ENCODE measurements at places on chromosomes 7 and 10. TPM values are rescaled to one million over a fixed set of nuclear protein-coding genes. Genes with fewer than 3 reads are reported as not detected.

GRCh38 chr10:5589011-5589660 lies 64.4 kb downstream of the CALML3 start:
- DNase-seq: no peak

- no peak for DNase-seq
These were observed 44.6 kb downstream of the SLC16A12 start for GRCh38 chr10:89490596-89491335.

- DNase-seq: no peak
These were observed 27.3 kb downstream of the PDE1C start for GRCh38 chr7:32042900-32043299.

GRCh38 chr10:21976280-21976679 lies 27.2 kb downstream of the DNAJC1 start:
- no peak for DNase-seq

DNA sequence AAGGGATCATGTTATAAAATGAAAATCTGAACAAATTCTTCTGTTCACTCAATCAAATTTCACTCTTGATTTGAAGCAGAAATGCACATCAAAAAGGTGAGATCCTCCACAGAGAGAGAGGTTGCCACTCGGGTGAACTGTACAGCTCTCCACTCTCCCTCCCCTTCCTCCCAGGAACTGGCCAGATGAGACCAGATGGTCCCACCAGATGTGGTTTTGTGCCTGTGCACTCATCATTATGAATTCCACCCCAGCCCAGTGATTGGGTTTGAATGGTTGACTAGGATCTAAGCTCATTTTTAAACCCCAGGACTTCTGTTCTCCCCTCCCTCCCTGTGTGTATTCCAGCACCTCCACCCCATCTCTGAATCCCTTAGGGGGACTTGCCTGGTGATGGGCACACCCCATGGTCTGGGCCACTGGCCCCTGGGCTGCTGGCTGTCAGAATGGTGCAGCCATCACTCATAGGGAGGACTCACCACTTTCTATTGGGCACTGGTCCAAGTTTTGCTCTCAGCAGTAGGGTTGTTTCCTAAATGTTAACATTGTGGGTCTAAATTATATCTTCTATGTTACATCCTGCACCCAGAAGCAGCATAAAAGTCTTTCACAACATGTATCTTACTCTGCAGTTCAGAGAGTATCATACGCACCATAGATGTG lies 393.1 kb downstream of the TNS3 start:
- no peak for DNase-seq

DNA sequence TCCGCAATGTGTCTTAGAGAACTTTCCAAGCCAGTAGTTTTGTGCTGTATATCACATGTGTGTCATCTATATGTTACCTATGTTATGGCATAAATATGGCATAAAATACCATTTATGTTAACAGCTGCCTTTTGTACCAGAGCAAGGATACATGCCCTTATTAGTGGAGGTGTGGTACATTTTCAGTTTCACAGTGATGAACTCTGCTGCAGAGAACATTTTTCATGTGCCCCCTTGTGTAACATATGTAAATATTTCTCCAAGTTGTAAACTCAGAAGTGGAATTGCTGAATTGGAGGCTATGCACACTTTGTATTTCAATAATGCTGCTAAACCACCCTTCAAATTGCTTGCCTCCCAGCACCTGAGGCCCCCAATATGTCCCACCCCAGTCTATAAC lies 31.9 kb upstream of the CRHR2 start:
- DNase-seq: no peak

DNA sequence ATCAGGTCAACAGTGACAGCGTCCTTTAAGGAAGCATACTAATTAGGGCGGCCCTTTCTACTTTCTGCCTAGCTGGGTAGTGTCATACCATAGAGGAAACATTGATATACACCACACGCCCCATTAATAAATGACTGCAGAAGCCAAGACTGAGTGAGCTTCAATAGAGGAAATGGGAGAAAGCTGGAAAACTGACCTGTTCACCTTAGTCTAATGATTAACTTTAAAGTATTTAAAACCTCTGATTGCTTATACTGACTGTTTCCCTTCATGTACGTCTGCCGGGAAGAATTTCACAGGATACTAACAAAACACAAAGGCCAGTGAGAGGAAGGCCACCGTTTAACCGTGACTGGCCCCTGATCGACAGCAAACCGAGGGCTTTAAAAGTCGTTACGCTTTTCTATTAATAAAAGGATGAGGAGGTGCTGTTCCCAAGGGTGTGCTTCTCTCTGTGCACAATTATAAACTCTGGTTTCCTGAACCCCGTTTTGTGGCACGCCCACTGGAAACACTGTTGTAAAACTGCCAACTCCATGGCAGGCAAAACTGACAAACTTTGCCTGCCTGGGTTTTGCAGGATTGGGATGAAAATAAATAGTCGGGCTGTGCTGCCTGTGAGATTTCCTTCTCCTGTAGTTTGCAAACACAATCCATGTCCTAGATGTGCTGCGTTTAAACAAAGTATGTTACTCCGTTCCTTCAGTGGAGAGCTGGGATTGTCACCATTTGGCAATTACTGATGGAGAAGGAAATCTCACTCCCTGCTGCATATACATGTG lies 137.6 kb downstream of the NRP1 start:
- no peak for DNase-seq

- DNase-seq: no peak
These were observed 46.5 kb downstream of the ZMIZ1 start for GRCh38 chr10:79115302-79115701.

DNA sequence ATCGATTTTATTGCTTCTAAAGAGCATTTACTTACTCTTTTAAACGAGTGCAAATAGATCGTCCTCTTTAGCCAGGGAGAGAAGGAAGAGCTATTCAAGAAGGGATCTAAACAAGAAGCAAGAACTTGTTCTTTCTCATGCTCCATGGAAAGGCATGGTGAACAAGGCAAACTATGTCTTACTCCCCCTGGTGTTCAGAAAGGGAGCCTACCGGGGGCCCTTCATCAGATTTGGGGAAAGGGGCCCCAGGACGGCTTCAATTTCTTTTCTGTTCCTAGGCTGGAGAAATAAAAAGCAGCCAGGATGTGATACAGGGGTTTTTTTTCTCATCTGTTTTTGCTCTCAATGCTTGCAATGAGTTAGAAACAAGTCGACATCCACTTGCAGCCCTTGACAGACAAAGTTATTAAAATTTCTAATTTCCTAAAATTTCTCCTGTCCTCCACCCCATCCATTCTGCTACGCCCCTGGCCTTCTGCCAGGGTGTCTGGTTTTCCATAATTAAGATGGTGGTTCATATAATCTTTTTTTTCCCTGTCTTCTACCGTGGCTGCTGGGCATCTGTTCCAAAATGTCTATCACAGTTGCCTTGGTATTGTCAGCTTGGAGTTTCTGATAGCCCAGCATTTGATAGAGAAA lies 214.4 kb downstream of the CREB5 start:
- DNase-seq: no peak

The MACC1 gene
- 0.15 TPM for polyA plus RNA-seq

The PTPRZ1 gene
- 6.3 TPM for polyA plus RNA-seq

The RNF32 gene
- polyA plus RNA-seq: 1.1 TPM

The EMX2 gene
- 10.8 TPM for polyA plus RNA-seq

The HABP2 gene
- polyA plus RNA-seq: 0.74 TPM

All from left renal pelvis (tissue), 4 donors.